ENCODE measurements at places on chromosomes 11 and 22.

DNA sequence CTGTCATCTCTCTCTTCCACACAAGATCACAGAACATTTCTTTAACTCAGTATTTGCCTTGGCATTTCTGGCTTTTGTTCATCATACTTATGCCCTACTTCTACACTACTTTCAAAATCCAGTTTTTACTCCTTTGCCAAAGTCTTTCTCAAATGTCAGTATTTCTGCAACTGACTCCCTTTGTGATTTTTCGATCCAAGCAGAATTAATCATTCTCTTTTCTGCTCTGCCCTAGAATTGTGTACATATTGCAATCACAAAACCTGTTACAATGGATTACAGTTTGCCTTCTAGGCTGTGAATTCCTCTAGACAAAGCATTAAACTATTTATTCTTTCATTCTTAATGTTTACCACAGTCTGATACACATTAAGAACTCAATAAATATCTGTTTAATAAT is 33.3 kb upstream of the GLYAT start:
- DNase-seq: no peak

GRCh38 chr11:78689585-78690153 is 115.0 kb upstream of the NARS2 start:
- DNase-seq: no peak

DNA sequence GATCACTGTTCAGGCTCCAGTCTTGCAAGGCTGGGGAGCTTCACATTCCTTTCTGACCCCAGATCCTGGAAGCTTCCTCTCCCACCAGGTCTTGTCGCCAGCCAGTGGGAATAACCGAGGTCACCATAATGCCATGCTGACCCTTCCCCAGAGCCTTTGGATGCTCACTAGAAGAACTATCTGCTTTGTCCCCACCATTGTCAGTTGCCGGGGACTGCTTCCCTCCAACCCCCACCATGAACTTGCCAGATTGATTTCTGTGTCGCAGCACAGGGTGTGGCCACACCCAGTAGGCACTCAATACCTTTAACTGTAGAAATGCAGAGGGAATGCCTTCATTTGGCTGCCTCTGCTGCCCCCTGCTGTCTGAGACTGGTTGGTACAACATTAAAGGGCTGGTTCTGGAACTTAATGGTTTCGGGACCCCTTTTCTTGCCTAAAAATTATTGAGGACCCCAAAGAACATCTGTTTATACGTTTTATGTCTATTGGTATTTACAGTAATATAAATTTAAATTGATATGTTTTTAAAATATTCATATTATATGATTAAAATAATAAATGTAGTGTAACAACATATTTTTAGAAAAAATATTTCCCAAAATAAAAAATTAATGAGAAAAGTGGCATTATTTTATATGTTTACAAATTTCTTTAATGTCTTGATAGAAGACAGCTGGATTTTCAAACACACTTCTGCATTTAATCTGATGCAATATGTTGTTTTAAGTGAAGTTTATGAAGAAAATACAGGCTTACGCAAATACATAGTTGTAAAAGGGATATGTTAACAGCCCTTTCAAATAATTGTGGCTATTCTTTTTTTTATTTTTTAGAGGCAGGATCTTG is 6.7 kb upstream of the GDPD5 start:
- DNase-seq: peak; percentile 70

DNA sequence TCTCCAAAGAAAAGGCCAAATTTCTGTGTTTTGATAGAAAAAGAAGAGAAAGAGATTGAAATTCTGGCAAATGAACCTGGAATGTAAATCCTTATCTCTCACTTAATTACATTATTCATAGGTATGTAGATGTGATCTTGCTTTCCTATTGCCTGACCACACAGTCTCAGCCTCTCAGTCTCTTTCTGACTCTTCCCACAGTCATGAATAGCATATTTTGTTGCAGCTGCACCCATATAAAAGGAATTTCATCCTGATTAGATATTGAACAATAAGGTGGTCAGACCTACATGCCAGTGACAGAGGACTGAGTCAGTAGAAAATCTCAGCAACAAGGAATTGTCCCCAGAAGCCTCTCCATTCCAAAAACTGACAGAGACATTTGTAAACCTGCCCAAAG is 62.9 kb upstream of the LRRC4C start:
- DNase-seq: no peak

- no peak for DNase-seq
Measured at GRCh38 chr22:27790376-27791158, 11.0 kb downstream of the MN1 start.

- DNase-seq: no peak
Measured at GRCh38 chr22:17213976-17214375, 5.3 kb downstream of the ADA2 start.

DNA sequence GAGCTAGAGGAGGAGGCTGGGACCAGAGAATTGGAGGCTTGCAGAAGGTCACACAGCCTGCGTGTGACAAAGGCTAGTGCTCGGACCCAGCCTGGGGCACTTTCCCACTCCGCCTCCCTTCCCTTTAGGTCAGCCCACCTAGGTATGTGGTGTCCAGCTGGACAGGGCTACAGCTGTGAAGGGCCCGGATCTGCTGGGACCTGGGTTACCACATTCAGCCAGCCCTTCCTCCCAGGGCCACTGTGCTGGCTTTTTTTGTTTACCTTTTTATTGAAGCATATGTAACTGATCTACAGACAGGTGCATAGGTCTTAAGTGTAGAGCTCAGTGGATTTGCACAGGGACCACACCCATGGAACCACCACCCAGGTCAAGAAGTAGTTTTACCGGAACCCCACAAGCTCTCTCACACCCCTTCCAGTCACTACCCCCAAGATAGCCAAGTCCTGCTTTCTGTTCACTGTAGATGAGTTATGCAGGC is 8.7 kb downstream of the CAPN5 start:
- DNase-seq: no peak
